ENCODE measurements at places on chromosomes 2 and 18.

GRCh38 chr2:232075080-232075479 is 113.6 kb downstream of the DIS3L2 start:
- DNase-seq = peak; percentile 47

DNA sequence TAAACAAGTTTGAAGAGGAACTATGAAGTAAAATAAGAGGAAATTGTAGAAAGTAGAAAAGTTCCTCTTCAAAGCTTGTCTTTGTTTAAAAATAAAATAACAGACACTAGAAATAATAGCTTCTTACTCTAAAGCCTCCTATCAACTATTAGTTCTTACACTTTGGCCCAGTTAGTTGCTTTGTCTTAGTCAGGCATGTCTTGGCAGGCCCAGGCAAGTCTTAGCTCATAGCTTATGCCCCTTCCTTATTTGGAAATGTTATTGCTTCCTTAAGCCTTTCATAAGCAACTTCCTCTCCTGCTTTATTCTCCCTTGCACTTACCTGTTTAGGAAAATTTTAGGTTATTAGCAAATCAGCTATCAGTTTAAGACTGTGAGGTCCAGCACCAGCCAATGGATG is 950.6 kb upstream of the LRATD1 start:
- no peak for DNase-seq

DNA sequence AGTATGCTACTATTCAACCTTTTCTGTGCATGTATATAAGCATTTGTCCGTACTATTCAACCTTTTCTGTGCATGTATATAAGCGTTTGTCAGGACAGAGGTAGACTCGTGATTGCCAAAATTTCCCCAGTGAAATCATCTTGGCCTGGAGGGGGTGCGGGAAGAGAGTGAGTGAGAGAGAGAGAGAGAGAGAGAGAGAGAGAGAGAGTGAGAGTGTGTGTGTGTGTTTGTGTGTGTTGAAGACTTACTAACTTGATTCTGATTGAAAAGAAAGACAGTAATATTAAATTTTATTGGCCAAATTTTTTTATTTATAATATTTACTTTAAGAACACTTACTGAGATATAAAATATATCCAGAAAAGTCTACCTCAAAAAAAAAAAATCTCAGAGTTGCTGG is 19.1 kb downstream of the FAM117B start:
- no peak for DNase-seq

DNA sequence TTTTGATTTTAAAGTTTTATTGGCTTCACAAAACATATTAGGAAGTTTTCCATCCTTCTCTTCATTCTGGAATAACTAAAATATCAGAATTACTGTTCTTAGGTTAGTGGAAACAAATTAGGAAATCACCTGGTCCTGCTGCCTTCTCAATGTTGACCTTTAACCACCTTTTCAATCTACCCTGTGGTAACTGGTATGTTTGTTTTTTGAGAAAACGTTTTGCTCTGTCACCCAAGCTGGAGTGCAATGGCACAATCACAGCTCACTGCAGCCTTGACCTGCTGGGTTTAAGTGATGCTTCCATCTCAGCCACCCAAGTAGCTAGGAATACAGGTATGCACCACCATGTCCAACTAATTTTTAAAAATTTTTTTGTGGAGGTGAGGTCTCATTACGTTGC is 28.4 kb downstream of the ACYP2 start:
- no peak for DNase-seq

- DNase-seq = no peak
Measured at GRCh38 chr2:71944183-71944550, 203.5 kb downstream of the CYP26B1 start.

DNA sequence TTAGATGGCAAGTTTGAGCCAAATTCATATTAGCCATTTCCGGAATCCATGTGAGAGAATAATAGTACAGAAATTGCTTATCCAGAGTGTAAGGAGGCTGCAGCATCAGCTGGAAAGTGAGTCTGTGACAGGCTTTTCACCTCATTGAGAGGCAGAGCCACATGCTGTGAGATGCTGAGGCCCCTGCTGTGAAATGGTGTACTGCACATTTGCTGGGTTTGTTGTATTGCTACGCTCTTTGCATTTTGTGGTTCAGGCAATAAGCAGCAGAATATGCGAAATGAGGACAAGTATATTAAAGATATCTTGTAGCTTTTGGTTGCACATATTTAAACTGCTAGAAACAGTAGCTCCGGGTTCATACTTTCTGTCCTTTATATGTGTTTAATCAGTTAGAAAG is 37.0 kb downstream of the NABP1 start:
- no peak for DNase-seq

GRCh38 chr2:14257801-14258507 is 374.6 kb upstream of the LRATD1 start:
- DNase-seq = no peak

- DNase-seq = peak; percentile 82
Measured at GRCh38 chr2:119694845-119695521, 16.0 kb downstream of the TMEM177 start.

DNA sequence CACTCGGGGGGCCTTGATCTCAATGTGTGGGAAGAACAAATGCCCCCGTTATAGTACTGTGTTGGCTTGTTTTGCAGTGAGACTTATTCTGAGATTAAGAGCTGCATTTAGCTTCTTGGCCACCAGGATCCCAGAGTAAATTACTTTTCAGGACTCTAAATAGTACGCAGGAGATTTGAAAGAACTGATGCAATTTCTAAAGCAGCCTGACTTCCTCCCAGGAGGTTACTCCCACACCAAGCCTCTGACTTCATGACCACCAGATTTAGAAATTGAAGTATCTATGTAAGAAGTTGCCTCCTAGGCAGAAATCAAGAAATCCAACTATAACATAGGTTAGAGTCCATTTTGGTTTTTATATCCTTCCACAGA is 67.0 kb downstream of the FEZ2 start:
- DNase-seq = peak; percentile 90

DNA sequence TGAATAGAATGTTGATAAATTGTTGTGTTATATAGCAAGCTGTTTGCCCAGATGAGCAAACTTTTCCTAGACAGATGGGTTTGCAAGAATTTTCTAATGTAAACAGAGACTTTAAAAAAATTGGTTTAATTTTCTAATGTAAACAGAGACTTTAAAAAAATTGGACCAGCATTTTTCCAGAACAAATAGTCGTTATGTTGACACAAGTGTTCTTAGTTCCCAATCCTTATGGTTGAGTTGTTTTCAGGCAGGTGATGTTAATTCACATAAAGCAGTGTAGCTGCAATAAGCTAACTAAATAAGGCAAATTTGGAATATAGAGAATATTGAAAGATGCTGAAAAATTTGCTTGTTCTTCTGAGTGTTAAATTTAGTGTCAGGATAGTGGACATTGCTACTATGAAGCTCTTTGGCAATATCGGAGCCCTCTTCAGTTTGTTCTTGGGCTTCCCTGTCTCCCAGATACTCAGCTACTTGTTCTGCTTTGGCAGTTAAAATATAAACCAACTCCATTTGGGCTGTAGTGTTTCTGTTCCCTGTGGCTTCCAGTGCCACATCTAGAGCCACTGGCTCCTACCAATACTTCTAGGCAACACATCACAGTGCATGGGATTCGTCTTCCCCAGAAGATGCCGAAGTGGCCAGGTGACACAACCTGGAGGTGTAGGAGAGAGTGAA is 105.7 kb downstream of the DYNAP start:
- no peak for DNase-seq

DNA sequence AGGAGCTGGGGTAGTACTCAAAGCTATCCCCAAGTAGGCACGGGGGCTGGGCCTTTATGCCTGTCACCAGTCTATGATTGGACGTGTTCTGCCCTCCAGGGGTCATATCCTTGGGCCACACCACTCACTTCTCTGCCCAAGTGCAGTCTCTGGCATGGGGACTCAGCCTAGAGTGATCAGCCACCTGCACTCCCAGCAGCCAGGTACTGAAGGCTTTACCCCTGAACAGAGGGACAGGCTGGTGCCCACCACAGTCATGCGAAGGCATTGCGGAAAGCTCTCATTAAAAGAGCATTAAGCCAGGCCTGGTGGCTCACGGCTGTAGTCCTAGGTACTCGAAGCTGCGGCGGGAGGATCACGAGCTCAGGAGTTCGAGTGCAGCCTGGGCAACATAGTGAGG is 199.4 kb downstream of the AGAP1 start:
- DNase-seq = no peak

DNA sequence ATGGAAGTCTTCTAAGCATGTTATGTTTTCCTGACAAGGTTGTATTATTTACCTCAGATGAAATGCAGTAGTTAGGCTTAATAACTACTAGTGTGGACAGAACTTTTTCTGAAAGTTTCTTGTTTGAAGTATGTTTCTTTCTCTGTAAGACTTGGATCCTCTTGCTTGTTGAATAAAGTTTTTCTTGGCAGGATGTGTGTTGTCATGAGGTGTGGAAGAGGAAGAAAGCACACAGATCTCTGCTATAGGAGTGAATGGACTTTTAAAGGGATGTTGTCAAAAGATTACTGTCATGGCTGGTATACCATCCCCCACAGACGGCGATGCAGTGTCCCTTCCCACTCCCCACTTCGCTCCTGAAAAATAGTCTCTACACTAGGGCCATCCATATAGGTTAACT is 2.6 kb downstream of the CAB39 start:
- no peak for DNase-seq

- no peak for DNase-seq
Measured at GRCh38 chr2:235049719-235050118, 97.9 kb downstream of the SH3BP4 start.

DNA sequence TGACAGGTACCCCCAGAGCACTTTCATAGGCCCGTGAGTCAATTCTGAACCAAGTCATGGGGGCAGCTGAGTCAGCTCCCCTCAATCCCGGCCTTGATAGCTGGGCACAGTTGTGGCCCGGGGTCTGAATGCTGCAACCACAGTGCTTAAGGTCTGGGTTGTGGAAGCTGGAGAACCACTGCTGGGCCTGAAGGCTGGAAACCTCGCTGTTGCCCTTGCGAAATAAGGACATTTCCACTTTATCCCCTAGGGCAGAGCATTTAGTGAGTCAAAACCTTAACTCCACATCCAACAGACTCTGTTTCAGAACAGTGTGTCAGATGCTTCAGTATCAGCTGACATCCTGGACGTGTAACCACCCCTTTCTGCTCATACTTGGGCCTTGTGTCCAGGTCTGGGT is 58.6 kb downstream of the SP110 start:
- peak; percentile 76 for DNase-seq

DNA sequence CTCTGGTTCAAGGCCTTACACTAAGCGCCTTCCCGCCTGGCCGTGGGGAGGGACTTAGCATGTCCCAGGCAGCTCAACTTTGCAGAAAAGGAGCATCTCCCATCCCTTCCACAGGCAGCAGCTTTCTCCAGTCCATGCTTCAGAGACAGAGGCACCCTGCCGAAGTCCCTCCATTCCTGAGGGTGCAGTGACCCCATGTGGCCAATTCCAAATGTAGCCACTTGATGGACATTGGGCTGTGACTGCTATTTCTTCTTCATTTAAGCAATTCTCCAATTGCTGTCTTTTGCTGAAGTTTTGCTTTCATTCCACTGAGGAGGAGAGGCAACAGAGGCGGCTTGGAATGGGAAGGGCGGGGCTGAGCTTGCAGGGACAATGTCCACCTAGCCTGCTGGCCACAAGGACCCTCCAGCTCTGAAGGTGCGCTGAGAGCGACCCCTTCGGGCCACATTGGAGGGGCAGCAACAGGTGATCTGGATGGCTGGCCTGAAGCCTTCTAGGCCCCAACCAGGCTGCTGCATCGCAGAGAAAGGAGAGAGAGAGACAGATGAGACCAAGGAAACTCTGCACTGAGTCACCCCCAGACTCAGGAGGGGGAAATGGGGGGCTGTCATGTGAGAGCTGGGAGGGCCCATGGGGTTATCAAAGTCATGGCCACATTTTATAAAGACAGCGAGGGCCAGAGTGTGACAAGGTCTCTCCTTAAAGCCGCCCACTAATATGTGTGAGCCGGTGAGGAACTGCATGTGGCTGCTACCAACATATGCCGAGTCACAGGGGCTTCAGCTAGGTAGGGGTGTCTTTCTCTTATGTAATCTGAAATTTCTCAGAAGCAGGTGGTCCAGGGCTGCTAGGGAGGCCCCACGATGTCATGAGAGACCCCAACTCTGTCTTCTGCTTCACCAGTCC is 61.3 kb downstream of the LONRF2 start:
- DNase-seq = peak; percentile 63

- DNase-seq = no peak
Measured at GRCh38 chr18:12443551-12443950, 35.8 kb downstream of the PRELID3A start.

GRCh38 chr2:159775021-159775420 is 23.0 kb downstream of the CD302 start:
- DNase-seq = peak; percentile 27

DNA sequence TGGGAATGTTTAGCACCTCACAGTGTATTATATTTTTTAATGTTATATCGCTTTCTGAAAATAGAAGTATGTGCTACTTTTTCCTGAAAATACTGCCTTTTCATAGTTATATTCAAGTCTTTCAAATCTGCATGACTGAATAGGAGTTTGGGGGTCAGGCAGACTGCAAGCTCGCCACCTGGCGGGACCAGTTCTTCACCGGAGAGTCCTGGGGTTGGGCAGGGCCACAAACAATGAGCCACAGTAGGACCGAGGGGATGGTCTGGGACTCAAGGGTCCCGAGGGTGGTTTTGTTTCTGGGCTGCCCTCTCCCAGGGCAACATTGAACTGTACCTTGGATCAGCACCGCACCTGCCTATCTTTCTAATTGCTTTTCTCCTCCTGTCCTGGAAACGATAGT is 70.6 kb downstream of the VWA3B start:
- no peak for DNase-seq

DNA sequence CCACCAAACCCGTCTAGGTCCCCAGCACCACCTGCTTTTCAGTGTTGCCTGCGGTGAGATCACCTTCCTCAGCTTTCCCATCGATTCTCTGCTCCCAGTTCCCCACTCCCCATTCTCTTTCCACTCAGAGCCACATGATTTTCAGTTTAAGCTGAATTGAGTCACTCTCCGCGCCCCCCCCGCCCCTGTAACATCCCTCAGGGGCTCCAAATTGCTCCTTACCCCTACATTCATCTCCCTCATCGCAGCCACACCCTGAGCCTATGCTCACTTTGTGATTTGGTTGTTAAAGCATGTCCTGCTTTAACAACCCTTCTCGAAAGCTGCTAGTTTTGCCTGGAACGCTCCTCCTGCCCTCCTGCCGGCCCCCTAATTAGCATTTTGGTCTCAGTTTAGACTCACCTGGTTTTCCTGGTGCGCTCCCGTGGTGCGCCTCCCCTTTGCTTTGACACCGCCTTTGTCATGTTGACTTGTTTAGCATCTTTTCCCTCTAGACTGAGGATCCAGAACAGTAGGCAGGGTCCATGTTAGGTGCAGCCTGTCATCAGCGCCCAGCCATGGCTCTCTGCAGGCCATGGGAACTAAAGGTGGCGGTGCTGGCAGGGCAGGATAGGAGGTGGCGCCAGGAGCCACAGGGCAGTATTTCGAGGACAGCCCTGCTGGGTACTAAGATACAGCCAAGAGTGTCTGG is 60.8 kb downstream of the ST3GAL5 start:
- DNase-seq = no peak

Data from amniotic epithelial cell (primary cell).